ENCODE measurements at places on chromosomes 11 and 22.

GRCh38 chr11:134047586-134047999, 21.3 kb upstream of the JAM3 start:
- no peak for DNase-seq

- DNase-seq, result no peak
Observed at GRCh38 chr11:59865031-59865430, 1.3 kb downstream of the TCN1 start.

DNA sequence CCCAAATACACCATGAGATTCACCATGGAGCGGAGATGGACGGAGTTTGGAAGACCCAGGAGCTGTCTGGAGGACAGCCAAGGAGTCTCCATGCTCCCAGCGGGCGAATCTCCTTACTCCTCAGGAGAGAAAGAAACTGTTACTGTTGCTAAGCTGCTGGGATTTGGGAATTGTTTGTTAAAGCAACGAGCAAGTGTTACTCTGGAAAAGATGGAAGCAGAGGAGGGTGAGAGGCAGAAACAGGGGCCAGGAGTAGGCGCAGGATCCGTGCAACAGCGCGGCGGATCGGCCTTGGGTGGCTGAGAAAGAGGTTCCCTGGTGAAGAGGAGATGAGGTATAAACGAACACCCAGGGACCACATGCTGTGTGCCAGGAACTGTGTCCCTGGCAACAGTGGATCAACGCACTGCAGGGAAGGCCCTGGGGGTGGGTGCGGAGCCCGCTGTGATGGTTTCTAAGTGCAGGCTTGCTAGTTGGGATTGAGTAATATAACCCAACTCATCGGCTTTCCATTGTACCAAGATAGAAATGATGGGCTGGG, 1436.4 kb downstream of the BRD1 start:
- no peak for DNase-seq

DNA sequence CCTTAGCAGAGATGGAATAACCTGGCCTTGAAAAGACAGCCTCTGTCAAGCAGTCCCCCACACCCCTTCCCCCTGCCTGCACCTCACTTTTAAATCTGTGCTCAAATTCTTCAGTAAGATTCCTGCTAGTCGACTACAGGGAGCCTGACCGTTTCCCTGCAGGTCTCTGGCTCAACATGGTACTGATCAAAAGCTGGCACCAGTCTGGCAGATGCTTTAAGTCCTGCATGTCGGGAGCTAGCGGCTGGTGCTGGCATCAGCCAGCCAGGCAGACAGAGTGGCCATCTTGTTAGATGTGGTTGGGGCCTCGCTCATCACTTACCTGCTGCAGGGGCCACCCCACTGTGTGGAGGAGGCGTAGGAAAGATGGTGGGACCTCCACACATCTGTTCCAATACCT, 204.4 kb upstream of the SORL1-AS1 start:
- no peak for DNase-seq

- DNase-seq, result no peak
Observed at GRCh38 chr11:129373489-129373953, 2.1 kb upstream of the BARX2 start.

DNA sequence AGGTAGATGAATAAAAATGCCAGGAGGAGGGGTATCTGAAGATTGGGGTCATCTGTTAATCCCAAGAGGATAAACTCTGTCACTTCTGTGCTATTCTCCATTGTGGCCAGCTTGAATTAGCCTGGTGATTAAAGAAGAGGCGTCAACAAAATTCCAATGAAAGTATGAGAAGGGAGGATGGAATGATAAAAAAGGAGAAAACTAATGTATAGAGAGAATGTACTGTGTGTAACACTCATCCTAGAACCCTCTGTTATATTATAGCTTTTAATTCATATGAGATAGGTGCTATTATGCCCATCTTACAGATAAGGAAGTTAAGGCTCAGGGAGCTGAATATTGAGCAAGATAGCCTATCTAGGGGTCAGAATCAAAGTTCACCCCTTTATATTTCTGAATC, at the start of gene OR5B21:
Gene OR5B21 (minus strand): TSS at position 101 of the 400 bp plus-strand sequence. CDS start 0 bp downstream, at position 101.
- DNase-seq, result no peak

- no peak for DNase-seq
Observed at GRCh38 chr11:62432695-62433094, 13.9 kb downstream of the SCGB1A1 start.

DNA sequence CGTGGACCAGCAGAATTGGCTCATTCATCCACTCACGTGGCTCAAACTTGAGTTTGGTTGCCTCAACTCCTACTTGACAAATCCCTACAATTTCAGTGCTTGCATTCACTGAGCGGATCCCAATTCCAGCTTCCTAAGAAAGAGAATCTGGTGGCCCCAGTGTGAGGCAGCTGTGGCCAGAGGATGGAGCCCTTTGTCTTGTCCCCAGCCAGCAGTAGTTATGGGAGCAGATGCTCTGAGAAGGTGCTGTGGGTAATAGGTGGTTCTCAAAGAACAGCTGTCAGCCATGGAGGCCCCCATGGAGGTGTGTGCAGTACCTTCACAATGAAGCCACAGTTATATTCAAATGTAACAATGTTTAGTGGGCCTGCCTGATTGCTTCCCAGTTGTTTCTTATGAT, 39.3 kb downstream of the KREMEN1 start:
- DNase-seq, result no peak

GRCh38 chr22:46620588-46621242, 529 bp downstream of the GRAMD4 start:
- DNase-seq, result no peak

- no peak for DNase-seq
Observed at GRCh38 chr11:35235157-35235468, 96.1 kb downstream of the CD44 start.

- no peak for DNase-seq
Observed at GRCh38 chr11:132408877-132409276, 1038.5 kb downstream of the NTM start.

- no peak for DNase-seq
Observed at GRCh38 chr11:57199330-57199729, 17.6 kb downstream of the LRRC55 start.

Data from stimulated activated CD4-positive, alpha-beta T cell treated with anti-CD3 and anti-CD28 coated beads, Interleukin-15, amount 100 ng/mL, for 48 hours (primary cell).